ENCODE measurements at places on chromosomes 2 and 18. TPM values are rescaled to one million over a fixed set of nuclear protein-coding genes. Genes with fewer than 3 reads are reported as not detected.

The B3GNT7 gene
- 0.64 TPM for total RNA-seq

The SLC8A1 gene
- 5.6 TPM for total RNA-seq

The EPB41L3 gene
- total RNA-seq, result 90.9 TPM

- DNase-seq, result no peak
Measured at GRCh38 chr2:161131074-161131680, 29.1 kb upstream of the TANK start.

DNA sequence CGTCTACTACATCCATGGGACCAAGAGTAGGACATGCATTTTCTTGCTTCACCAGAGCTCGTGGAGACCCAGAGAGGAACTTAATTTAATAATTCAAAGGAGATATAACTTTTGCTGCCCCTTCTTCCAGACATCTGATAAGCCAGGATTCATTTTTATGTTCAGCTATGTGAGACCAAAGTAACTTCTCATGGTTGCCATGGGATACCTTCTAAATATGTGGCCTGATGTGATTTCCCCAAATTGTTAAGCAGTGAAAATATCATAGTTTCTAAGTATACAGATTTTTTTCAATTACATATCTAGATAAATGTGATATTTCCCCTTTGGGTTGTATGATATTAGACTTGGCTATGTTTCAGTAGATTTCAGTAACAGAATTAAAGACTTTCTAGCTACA, 185.5 kb upstream of the FN1 start:
- DNase-seq, result no peak

DNA sequence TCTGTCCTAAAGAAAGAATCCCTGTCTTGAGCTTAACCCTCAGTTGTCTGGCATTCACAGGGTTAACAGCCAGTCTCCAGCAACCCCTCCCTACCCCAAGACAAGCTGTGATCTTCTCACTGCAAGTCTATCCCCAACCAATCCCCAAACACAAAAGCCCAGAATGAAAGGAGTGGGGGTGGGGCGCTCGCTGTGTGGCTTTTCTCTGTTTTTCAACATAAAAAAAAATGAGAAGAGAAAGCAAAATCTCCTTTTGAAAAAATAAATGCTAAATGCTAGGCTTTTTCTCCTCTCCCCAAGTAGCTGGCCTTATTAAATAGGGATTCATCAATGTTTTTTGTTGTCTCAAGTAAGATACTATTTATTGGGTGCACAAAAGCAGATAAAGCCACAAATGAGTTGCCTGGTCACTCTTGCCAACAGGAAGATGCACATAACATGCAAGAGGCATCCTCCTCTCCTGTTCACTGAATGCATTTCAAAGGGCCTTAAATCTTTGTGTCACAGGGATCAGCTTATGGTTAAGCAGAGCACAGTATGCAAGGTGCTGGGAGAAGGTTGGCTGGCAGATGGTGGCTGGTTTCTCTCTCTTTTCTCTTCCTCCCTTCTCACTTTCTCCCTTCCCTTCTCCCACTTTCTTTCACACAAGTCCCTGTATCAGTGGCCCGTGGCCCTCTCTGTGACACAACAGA, 225.6 kb downstream of the CMPK2 start:
- no peak for DNase-seq

- DNase-seq, result no peak
Measured at GRCh38 chr2:217114117-217114516, 254.3 kb upstream of the TNP1 start.

GRCh38 chr2:229071292-229071976, 199.7 kb downstream of the PID1 start:
- no peak for DNase-seq

GRCh38 chr18:21270453-21270852, 28.4 kb downstream of the GREB1L start:
- DNase-seq, result no peak

- DNase-seq, result no peak
Measured at GRCh38 chr2:151097895-151098294, 163.8 kb downstream of the RBM43 start.

GRCh38 chr18:11505993-11506392, 103.4 kb upstream of the SLC35G4 start:
- no peak for DNase-seq

- DNase-seq, result no peak
Measured at GRCh38 chr18:63098018-63098981, 221.3 kb downstream of the BCL2 start.
